ENCODE measurements at places on chromosomes 6 and 20. TPM values are rescaled to one million over a fixed set of nuclear protein-coding genes. Genes with fewer than 3 reads are reported as not detected.

Gene COL21A1
- total RNA-seq = 6.1 TPM

Gene SLC52A3
- total RNA-seq = 3.6 TPM

Gene CAGE1
- total RNA-seq = 0.07 TPM

Gene OLIG3
- total RNA-seq = 0.27 TPM

Gene LHFPL5
- total RNA-seq = not detected

Gene FILIP1
- 3.7 TPM for total RNA-seq
